Activated CD8-positive, alpha-beta T cell treated with anti-CD3 and anti-CD28 coated beads for 36 hours (primary cell): ENCODE measurements at places on chromosomes 16 and 17. TPM values are rescaled to one million over a fixed set of nuclear protein-coding genes. Genes with fewer than 3 reads are reported as not detected.
A peak's percentile ranks its signal among the peaks of the same experiment; 100 is the strongest.

The C1QL1 gene
- not detected for total RNA-seq

The CLDN7 gene
- total RNA-seq, result 1.7 TPM

The TBC1D3I gene
- total RNA-seq, result 0.38 TPM

The MYH13 gene
- not detected for total RNA-seq

The CMTM2 gene
- total RNA-seq, result 0.29 TPM

GRCh38 chr17:21029036-21029435 is 13.8 kb downstream of the USP22 start:
- H3K27ac ChIP-seq, result peak overlapping the region; percentile 81
- H3K27me3 ChIP-seq, result no peaks in the 10 kb centered on the region
- H3K4me3 ChIP-seq, result no peak overlapping the region
- H3K4me1 ChIP-seq, result peaks cover 72% of the 10 kb centered on the region
- peak; percentile 73 for DNase-seq
- peaks cover 47% of the 10 kb centered on the region for H3K36me3 ChIP-seq

DNA sequence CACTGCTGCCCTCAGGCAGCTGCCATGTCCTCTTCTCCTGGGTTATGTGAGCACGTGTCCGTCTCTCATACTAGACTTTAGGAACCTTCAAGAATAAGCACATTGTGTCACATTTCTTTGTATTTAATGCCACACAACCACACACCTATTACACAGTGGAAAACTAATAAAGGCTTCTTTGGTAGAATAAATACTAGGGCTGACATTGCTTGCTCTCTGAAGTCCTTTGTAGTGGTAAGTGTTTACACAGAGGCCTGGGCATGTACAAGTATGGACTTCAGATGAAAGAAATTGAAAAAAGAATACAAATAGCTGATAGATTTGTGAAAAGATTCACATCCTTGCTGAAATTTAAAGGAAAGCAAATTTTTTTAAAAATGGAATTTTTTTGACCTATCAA is 188.1 kb upstream of the CCL2 start:
- H3K27ac ChIP-seq, result no peak overlapping the region
- no peak overlapping the region for H3K4me3 ChIP-seq
- H3K36me3 ChIP-seq, result no peaks in the 10 kb centered on the region

DNA sequence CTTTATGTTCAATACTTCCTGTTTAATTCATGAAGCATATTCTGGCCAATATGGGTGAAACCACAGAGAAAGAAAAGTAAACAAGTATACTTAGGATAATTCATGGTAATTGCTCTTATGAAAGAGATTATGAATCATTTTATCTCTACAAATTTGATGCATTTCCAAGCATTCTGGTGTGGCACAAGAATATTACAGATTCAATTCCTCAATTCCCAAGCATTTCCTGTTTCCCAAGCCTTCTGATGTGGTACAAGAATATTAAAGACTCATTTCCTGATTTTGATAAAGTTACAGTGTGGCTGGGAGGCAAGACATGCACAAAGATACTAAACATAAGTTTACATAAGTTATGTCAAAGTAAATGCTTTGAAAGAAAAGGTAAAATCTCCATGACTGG is 126.1 kb upstream of the NUDT7 start:
- no peak for DNase-seq
- no peaks in the 10 kb centered on the region for H3K36me3 ChIP-seq
- H3K27ac ChIP-seq, result no peak overlapping the region
- peaks cover 13% of the 10 kb centered on the region for H3K27me3 ChIP-seq

- peak within 1 kb of the TSS; percentile 62 for H3K27ac ChIP-seq
- peak; percentile 61 for DNase-seq
- H3K27me3 ChIP-seq, result peaks cover 23% of the 10 kb centered on the region
- peaks cover 22% of the 10 kb centered on the region for H3K4me1 ChIP-seq
Observed at GRCh38 chr17:50129728-50130558, at the start of gene SAMD14. Gene SAMD14, minus strand, starts transcription at chr17:50130160. Its CDS starts 5,201 bp downstream, at chr17:50124959.
